ENCODE measurements at places on chromosomes 16 and 17. TPM values are rescaled to one million over a fixed set of nuclear protein-coding genes. Genes with fewer than 3 reads are reported as not detected.

DNA sequence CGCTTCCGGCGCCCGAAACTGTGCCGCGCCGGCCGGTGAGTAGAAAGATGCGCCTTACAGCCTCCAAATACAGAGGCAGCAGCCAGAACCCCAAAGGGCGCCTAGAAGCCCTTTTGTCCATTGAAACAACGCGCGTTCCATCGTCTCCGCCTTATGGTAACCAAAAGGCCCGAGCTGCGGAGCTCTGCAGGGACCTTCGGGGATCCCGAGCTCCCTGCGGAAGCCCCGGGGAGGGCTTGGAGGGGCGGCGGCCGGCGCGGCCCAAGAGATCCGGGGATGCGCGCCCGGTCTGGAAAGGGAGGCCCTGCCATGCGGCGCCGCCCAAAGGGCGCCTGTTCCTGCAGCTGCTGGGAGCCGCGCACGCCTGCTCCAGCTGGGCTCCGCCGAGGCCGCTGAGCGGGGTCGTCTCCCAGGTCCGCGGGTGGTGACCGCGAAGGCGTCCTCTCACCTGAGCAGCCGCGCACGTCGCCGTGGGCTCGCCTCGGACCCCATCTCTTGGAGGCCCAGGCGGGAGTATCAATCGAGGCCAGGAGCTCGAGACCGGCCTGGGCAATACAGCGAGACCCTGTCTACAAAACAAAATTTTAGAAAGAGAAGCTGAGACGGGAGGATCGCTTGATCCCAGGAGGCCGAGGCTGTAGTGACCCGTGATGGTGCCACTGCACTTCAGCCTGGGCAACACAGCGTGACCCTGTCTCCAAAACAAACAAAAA lies 742 bp upstream of the FBXO31 start:
- peak; percentile 81 for DNase-seq

- DNase-seq = peak; percentile 64
Observed at GRCh38 chr16:88387941-88388627, 5.3 kb downstream of the ZNF469 start.

- DNase-seq = peak; percentile 10
Observed at GRCh38 chr16:50298075-50298460, 31.7 kb downstream of the ADCY7 start.

DNA sequence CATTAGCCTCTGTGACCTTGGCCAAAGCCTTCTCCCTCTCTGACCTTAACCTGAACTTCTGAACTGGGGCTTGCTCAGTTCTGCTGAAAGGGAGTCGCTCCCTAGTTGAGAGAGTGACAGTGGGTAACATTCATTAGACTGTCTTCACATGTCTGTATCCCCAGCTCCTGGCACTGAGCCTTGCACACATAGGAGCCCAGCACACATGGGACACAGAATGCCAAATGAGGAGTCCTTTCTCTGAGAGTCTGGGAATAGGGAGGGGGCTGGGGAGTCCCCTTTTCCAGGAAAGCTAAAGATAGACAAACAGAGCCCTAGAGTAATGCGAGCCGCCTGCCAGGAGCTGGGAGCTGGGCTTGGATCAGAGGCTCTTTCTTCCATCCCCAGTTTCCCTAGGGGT lies 2.5 kb downstream of the TAC4 start:
- DNase-seq = peak; percentile 78

DNA sequence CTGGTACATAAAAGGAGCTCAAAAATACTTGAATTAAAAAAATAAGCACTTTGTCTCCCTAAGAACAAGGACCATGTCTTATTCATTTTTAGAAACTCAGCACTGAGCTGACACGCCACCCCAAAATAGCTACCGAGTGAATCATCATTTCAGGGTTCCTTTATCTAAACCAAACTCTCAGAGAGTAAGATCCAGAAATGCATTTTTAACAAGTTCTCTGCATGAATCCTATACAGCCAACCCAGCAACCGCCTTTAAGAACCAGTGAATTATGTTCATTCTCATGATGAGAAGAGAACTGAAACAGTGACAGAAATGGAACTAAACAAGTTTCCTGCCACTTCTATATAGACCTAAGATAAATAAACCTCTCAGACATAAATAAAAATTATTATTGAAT lies 8.7 kb downstream of the C16orf87 start:
- no peak for DNase-seq

DNA sequence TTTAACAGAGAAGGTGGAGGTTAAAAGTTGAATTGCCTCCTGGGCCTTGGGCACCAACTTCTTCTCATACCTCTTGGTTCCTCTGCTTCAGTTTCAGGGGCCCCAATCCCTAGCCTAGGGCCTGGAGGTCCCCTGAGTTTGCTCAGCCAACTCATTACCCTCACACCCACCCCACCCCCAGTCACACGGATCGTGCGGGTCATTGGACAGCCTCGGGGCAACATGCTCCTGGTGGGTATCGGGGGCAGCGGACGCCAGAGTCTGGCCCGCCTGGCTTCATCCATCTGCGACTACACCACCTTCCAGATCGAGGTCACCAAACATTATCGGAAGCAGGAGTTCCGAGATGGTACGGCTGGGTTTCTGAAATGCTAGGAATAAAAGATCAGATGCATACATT lies 36.0 kb upstream of the KDM6B start:
- DNase-seq = no peak

Gene GDPD3
- total RNA-seq = 2.0 TPM

DNA sequence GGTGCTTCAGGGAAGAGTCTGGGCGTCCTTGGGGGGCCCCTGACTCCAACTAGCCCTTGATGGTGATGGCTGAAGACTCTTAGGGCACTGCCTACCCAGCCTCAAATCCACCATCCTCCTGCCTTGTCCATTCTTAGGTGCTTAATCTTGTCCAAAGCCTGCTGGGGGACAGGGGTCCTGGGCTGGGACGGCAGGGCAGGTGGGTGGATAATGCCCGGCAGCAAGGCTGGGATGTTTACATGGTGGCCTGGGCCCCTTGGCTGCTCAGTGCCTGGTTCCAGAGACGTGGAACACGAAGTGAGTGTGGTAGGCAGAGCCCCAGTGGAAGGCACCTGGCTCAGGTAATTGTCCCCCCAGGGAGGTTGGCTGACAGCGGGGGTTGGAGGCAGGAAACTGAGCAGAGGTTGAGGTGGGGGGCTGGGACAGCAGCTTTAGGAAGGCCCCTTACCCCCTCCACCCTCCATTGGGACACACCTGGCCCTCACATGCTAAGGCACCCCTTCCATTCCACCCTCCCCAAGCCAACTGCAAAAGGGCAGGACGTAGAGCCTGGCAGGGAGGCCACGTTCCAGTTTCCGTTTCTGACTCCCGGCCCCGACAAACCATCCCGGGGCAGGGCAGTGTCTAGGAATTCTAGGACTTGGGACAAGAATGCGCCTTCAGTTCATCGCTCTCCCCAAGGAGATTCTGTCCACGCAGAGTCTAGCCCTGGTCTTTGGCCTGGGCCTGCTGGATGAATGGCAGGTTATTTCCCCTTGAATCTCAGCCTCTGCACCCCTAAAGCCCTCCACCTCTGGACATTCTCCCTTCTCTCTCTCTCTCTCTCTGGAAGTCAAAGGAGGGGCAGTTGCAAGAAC lies 1.9 kb downstream of the FOXJ1 start:
- no peak for DNase-seq

Gene SDR42E2
- not detected for total RNA-seq

GRCh38 chr17:44593156-44593555 lies 35.9 kb downstream of the FZD2 start:
- no peak for DNase-seq

Gene MIEN1
- total RNA-seq = 49.3 TPM

Gene GAS7
- total RNA-seq = 51.2 TPM

Gene MILR1
- 3.4 TPM for total RNA-seq

DNA sequence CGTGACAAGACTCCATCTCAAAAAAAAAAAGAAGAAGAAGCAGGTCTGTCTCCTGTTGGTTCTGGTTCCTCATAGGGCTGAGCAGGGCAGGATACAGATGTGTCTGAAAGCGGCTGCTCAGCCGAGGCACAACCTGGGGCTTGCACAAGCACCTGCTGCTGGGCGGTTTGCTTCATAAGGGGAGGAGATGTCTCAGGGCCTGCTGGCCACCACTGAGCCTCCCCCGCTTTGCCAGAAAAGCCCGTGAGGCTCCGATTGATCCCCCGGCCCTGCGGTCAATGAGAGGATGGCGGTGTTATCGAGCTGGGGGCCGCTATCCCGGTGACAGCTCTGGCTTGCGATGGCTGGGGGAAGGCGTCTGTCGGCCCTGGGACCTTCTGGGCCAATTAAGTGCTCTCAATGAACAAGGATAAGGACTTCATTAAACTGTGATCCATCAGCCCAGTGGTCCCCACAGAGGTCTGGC lies 162.0 kb downstream of the SDK2 start:
- DNase-seq = no peak

Gene NPIPA2
- 3.4 TPM for total RNA-seq

GRCh38 chr16:55035029-55035428 lies 104.4 kb downstream of the IRX5 start:
- peak; percentile 39 for DNase-seq

Gene CLEC18A
- 0.27 TPM for total RNA-seq

Gene CRHR1
- not detected for total RNA-seq

GRCh38 chr16:74773446-74774222 lies 986 bp downstream of the FA2H start:
- DNase-seq = no peak

DNA sequence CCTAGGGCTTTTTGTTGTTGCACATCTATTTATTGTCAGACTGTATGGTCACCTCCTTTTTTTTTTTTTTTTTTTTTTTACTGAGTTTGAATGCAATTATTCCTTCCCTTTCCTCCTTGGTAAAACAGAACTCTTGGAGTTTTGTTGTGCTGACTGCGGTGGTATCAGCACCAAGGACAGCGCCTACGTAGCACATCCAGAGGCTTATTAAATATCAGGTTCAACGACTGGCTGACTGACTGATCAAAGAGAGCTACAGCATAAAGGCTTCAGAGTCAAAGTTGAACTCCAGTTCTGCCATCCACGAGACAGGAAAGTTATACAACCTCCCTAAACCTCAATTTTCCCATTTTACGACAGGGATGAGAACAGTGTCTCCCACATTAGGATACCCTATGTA lies 86.1 kb upstream of the RBFOX1 start:
- DNase-seq = peak; percentile 43

Gene CHD3
- total RNA-seq = 13.1 TPM

Gene HSPB9
- 0.12 TPM for total RNA-seq

DNA sequence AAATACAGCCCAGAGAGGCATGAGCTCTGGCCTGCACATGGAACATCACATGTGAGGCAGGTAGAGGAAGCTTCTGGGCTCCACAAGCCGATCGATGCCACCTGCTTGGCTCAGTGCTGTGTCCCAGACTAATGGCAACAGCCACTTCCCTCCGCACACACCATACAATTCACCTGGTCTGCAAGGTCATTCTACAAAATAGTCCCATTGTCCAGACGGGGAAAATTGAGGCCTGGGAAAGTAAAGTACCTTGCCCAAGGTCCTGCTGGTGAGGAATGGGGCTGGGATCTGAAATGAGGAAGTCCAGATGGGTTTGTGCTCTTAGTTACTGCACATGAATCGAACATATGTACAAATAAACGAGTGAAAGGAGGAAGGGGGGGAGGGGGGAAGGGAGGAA lies 88.0 kb downstream of the LITAF start:
- peak; percentile 1 for DNase-seq

Gene CCL3
- total RNA-seq = not detected

- no peak for DNase-seq
Observed at GRCh38 chr17:14168582-14168981, 68.1 kb downstream of the CDRT15 start.

GRCh38 chr16:75065149-75065505 lies 51.5 kb downstream of the LDHD start:
- DNase-seq = no peak

DNA sequence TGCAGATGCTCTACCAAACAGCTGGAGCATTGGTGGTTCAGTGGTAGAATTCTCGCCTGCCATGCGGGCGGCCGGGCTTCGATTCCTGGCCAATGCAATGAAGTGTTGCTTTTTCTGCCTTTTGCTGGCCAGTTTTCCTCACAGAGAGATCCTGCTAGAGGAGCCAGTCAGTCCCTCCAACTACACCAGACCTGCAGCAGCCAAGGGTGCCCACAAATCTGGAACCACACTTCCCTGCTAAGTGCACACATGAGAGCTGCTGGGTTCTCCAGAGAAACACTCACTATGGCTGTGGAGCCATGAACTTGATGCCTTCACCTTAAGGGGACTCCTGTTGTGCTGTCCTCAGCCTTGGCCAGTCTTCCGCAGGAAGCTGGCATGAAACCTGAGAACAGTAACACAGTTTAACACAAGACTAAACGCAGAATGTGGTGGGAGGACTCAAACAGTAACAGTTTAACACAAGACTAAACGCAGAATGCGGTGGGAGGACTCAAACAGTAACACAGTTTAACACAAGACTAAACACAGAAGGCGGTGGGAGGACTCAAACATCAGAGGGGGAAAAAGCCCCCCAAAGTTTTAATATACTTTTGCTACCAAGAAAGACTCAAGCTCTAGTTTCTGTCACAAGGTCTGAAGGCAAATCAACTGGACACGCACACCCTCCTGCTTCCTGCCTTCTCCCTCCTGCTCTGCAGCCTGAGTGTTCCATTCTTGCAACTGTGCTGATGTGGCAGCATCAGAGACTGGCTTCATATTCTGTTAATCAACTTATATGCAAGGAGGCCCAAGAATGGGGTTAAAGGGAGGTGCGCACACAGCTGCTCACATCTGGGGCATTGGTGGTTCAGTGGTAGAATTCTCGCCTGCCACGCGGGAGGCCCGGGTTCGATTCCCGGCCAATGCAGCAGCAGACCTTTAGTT lies 12.0 kb downstream of the VAC14 start:
- peak; percentile 64 for DNase-seq

DNA sequence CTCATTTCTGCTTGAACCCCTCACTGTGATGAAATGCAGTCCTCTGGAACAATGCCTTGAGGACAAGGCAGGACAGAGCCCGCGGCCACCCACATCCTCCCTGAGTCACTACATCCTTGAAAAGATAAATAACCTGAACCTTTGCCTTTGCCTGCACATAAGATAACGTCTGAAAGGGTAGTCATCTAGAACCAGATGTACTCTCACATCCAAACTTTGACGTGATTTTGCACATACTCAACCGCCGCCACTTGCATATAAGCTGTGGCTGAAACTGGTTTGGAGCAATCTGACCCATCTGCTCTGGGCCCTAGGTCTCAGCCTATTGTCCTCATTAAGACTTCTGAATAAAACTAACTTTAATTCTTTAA lies 252.1 kb downstream of the PHKB start:
- no peak for DNase-seq

- DNase-seq = no peak
Observed at GRCh38 chr17:73342541-73343167, 30.9 kb upstream of the CDC42EP4 start.

GRCh38 chr17:14693382-14693781 lies 392.5 kb downstream of the HS3ST3B1 start:
- DNase-seq = no peak

Gene KCNAB3
- 0.52 TPM for total RNA-seq

Gene MEOX1
- 11.1 TPM for total RNA-seq

- DNase-seq = no peak
Observed at GRCh38 chr16:23369416-23369815, 67.3 kb downstream of the SCNN1B start.

- DNase-seq = no peak
Observed at GRCh38 chr17:29760279-29761039, 137.7 kb upstream of the CORO6 start.

DNA sequence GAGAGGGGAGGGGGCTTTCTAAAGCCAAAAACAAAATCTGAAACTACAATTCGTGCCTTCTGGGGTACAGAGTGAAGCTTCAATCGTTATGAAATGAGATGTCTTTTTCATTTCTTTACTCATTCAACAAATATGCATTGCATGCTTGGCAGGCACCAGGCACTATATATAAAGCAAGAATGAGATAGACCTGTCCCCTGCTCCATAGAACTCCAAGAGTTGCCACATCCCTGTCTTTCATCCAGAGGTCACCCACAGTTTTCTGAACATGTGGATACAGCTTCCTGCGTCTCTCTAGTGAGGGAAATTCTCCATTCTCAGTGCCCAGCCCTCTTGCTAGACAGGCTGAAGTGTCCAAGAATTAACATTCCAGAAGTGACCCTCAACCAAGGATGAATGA lies 343.2 kb upstream of the MAF start:
- DNase-seq = no peak

Gene MPO
- 0.42 TPM for total RNA-seq

Measured in left ventricle myocardium superior (tissue), 1 donor.